ENCODE measurements at places on chromosomes 2 and 18. TPM values are rescaled to one million over a fixed set of nuclear protein-coding genes. Genes with fewer than 3 reads are reported as not detected.

GRCh38 chr18:50622865-50623393 lies 63.0 kb downstream of the MAPK4 start:
- no peak for DNase-seq

DNA sequence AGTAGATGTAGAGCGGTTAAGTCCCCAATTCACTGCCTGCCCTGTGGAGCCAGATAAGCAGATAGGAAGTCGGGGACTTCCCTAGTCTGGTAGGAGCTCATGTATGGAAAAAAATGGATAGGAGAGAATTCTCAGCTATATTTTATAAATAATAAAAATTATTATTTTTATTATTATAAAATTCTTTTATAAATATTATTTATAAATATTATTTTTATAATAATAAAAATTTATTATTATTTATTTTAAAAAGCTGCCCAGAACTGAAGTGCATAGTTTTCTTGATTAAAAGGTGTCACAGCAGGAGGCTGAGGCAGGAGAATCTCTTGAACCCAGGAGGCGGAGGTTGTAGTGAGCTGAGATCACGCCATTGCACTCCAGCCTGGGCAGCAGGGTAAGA lies 97.4 kb downstream of the ADAM23 start:
- DNase-seq = no peak

- DNase-seq = peak; percentile 89
Observed at GRCh38 chr2:20093263-20094141, 42.1 kb upstream of the LAPTM4A start.

DNA sequence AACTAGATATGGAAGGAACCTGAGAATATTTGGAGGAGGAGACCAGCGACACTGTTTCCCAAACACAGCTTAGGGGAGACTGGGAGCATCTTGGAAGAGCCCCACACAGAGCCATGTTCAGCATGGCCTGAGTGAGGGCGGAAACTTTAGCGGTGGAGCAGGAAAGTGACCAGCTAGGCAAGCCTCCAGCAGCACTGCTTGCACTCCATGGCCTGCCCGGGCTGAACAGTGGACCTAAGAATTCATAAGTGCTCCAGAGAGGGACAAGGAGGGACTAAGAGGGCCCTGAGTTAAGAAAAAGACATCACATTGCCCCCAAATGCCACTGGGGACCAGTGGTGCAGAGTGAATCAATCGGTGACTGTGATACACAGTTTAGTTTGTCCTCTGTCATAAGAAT lies 566.4 kb downstream of the TNS1 start:
- no peak for DNase-seq

DNA sequence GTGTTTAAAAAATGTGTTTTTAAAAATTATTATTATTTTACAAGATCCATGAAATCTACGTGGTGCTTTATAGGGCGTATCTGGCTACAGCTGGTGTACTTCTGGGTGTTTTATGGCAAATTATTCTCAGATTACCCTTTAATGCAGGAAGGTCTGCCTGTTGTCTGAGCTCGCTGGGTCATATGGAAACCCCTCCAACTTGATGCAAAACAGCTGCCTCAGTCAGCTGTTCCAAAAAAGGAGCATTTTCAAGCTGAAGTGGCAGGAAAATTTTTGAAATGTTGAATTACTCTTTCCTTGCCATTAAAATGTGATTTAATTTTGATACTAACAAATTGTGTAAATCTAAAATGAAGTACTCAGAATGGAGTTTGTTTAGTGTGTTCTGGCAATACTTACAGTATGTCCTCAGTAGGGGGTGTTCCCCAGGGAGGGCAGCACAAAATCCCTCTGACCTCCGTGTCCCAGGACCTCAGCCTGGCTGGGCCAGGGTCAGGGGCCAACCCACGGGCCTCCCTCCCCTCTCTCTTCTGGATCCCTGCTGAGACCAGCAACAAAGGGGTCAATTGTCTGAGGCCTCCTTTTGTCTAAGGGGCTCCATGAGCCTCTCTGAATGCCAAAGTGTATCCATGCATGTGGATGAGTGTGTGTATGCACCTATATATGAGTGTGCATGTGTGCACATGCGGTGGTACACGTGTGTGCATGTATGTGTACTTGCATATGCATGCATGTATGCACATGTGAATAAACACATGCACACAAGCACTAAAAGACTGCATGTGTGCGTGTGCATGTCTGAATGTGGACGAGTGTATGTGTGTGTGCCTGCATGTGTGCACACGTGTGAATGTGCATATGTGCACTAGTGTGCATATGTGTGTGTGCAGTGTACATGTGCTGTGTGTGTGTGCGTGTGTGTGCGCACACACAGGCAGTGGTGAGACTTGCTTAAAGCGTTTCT lies 105.4 kb downstream of the ACOXL start:
- no peak for DNase-seq

DNA sequence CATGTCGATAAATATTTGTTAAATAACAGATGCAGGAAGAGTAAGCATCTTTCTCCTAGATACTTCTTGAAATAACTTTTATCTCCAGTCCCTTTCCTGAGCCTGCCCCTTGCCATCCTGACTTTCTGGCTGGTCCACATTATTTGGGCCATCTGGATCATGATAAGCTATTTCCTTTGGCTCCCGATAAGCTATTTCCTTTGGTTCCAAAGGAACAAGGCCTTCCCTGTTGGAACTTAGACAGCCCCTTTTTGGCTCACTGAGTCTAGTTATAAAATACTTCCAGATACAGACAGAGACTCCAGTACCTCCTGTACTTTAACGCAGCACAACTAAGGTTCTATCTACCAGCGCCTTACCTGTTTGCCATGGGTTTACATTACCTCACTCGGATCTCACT lies 205.3 kb upstream of the CCDC150 start:
- no peak for DNase-seq

- DNase-seq = peak; percentile 37
Observed at GRCh38 chr2:204871231-204871953, 326.1 kb downstream of the PARD3B start.

- no peak for DNase-seq
Observed at GRCh38 chr2:215493376-215493775, 57.5 kb upstream of the FN1 start.

- DNase-seq = no peak
Observed at GRCh38 chr2:173959909-173960308, 5.3 kb downstream of the SP3 start.

GRCh38 chr18:60664736-60665135 lies 292.2 kb upstream of the MC4R start:
- DNase-seq = no peak

- peak; percentile 96 for DNase-seq
Observed at GRCh38 chr2:44358503-44358902, 2.8 kb downstream of the PREPL start.

DNA sequence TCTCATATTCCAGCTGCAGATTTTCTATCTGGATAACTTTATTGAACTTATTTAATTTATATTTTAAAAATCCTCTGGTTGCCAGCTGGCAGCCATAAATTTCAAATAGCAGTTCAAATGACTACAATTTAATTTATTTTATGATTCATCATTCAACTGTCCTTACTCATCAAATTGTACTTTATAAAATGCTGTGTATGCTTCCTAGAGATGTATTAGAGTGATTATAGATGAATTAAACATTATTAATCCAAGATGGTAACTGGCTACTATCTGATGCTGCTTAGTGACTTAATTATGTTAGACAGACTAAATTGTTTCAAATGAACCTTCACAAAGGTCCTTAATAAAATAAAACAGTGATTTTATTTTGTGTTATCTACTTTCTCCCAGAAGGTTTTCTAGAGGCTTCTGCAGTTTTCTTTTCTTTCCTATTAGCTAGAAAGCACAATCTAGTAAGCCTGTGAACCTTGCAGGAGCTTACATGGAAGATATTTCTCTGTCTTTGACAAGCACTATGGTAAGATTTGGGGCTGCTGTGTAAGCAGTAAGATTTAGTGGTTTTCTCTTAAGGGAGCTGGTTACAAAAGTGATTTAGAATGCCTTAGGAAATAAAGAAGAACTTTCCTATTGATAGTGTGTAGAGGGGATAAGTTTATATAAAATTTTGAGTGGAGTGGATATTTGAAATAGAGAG lies 322.3 kb downstream of the FSIP2 start:
- peak; percentile 12 for DNase-seq

GRCh38 chr18:55861266-55861665 lies 273.3 kb upstream of the TCF4 start:
- peak; percentile 50 for DNase-seq

GRCh38 chr2:167135706-167136105 lies 247.4 kb downstream of the XIRP2 start:
- no peak for DNase-seq

GRCh38 chr2:226674123-226674522 lies 125.5 kb downstream of the IRS1 start:
- no peak for DNase-seq

- DNase-seq = no peak
Observed at GRCh38 chr2:69561101-69561500, 82.4 kb downstream of the AAK1 start.

DNA sequence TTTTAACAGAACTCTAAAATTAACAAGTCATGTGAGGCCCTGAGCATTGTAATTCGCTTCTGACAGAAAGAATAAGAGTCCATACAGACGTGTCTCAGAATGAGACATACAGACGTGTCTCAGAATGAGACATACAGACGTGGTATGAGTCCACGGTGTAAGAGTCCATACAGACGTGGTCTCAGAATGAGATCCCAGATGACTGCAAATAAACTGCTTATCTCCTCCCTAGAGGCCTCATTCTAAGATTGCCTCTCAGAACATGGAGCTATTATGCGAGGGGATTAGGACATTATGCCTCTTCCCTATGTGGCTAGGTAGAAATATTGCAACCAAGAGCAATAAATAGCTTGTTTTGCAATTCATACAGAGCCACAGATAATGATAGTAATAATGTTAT lies 63.9 kb downstream of the NEB start:
- no peak for DNase-seq

- no peak for DNase-seq
Observed at GRCh38 chr2:231680285-231680991, 27.9 kb upstream of the PTMA start.

GRCh38 chr18:42654556-42654955 lies 460.9 kb downstream of the RIT2 start:
- DNase-seq = no peak

DNA sequence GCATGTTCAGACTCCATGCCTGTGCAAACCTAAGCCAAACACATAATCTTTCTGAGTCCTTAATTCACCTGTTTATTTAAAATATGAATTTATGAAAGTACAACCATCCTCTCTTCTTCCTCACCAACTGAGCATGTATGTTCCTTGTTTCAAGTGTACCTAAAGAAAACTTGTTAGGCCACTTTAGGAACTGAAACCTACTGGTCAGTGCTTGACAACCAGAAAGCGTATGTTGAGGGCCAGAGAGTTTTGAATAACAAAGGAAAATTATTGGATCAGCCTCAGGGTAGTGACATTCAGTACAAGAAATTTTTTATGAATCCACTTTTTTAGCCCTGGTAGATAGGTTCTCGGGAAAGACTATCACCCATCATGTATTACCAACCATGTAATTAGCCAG lies 847.6 kb upstream of the CELF4 start:
- DNase-seq = no peak

DNA sequence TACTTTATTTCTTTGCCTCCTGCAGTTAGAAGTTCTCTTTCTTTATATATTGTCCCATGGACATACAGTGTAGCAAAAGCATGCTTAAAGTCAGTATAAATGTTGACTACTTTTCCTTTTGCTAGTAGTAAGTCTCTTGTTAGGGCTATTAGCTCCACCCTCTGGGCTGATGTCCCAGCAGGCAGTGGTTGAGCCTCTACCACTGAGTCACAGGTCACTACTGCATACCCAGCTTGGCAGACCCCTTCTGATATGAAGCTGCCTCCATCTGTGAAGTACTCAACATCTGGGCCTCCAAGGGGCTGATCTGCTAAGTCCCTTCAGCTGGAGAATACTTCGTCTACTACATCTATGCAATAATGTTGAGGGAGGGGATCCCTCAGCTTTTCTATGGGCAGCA lies 61.0 kb upstream of the SLC35G4 start:
- no peak for DNase-seq

DNA sequence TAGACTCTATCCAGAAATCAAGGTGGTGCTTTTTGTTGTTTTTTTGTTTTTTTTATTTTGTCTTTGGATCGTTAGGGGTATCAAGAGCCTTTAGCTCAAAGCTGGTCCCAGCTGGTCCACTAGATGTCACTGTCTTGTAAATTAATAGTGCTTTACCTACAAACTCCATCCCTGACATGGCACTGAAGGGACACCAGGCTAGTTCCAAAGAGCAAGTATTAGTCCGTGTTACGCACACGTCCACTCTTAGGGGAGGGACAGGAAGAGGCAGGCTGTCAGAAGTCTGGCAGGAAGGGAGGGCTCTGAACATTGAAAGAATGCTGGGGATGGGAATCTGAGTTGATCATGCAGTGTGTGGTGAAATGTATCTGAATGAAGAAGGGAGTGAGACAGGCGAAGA lies 85.9 kb upstream of the CCBE1 start:
- peak; percentile 74 for DNase-seq

GRCh38 chr2:55107436-55107835 lies 57.2 kb upstream of the RTN4 start:
- peak; percentile 80 for DNase-seq

GRCh38 chr2:28032816-28033215 lies 142.3 kb downstream of the BABAM2 start:
- DNase-seq = no peak

DNA sequence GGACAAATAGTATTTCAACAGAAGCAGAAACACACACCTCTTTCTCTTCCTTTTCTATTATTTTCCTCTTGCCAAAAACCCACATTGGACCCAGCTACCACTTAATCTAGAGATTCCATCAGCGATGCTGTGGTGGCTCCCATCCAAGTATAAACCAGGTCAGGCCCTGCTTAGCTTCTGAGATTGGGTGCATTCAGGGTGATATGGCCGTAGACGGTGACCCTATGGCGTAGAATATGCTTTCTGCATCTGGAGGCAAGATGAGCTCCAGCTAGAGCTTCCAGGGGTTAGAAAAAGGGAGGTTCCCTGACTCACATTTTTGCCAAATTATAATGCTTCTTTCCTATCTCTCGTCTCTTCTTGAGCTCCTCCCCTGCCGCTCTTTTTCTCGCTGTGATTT lies 66.5 kb downstream of the TNP1 start:
- DNase-seq = no peak

The BMP10 gene
- total RNA-seq = not detected

The CCDC138 gene
- 3.4 TPM for total RNA-seq

The SERPINB11 gene
- total RNA-seq = not detected

The CTNNA2 gene
- total RNA-seq = 2.7 TPM

The TMEM178A gene
- total RNA-seq = 2.0 TPM

The SGPP2 gene
- not detected for total RNA-seq

The CCBE1 gene
- total RNA-seq = 8.6 TPM

The EMILIN2 gene
- 0.21 TPM for total RNA-seq

The KANSL1L gene
- 32.1 TPM for total RNA-seq

The SOX11 gene
- total RNA-seq = 24.0 TPM

The TEX44 gene
- total RNA-seq = not detected

The RAB17 gene
- 0.42 TPM for total RNA-seq

The GDF7 gene
- total RNA-seq = not detected

The COPS9 gene
- total RNA-seq = 61.9 TPM

The SIX3 gene
- total RNA-seq = not detected

The TRIM43 gene
- not detected for total RNA-seq

The ERBB4 gene
- 0.16 TPM for total RNA-seq

The GALNT5 gene
- total RNA-seq = 25.6 TPM

The KLF7 gene
- total RNA-seq = 12.2 TPM

The KCNIP3 gene
- total RNA-seq = 4.9 TPM

The C2orf72 gene
- not detected for total RNA-seq

The SP110 gene
- 15.1 TPM for total RNA-seq

The GYPC gene
- 13.7 TPM for total RNA-seq

Measured in myocyte (in vitro differentiated cells).